AG08395 (cell line): ENCODE measurements at places on chromosomes 6 and 20.

GRCh38 chr6:136470044-136470443 is 80.2 kb downstream of the MAP7 start:
- DNase-seq, result no peak

- DNase-seq, result no peak
Measured at GRCh38 chr20:57341663-57342062, 9.4 kb upstream of the RAE1 start.

DNA sequence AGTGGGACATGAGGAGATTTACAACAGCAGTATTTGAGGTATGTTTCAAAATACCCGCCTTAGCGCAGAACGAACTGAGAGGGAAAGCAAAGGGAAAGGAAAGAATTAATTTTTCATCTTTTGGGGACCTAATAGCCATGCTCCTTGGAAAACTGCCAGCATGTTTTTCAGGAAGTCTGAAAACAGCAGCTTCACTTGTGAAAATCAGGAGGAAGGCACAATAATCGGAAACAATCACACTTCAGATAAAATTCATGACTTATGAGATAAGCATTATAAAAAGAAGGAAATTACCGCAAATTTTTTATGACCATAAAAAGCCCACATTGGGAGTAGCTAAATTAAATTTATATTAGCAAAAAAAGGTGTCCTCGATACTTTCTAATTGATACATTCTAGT is 541.1 kb downstream of the HAO1 start:
- DNase-seq, result no peak

DNA sequence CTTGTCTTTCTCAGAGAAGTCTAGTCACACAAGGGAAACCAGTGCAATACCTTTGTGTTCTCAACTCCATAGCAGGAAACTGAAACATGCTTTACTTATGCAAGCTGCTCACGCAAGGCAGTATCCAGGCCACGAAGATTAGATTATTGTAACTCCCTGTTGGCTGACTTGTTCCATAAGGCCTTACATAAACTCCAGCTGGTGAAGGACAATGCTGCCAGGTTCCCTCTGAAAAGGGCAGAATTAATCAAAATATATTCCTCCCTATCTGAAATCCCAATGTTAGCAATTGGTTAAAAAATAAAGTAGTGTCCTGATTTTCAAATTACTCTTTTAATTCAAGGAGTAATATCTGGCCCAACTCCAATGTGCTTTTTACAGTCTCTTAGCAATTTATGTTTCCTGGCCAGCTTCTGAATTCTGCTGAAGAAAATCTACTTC is 966.6 kb downstream of the HACE1 start:
- DNase-seq, result no peak

DNA sequence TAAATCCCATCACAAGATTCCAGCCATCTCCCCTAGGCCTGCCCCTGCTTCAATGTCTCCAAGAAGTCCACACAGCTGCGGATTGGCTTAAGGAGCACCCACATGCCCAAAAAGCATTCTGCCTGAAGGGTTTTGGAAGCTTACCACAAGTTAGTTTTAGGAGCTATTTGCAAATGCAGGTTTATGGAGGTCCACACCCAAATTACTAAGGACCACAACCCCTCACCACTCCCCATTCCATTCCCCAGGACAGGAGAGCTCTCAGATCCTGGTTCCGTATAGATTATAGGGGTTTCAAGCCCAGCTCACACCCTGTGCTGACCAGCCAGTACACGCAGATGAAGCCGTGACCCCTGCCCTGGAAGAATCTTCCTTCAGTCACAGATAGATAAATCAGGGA is 24.3 kb upstream of the PXDC1 start:
- no peak for DNase-seq

- DNase-seq, result no peak
Measured at GRCh38 chr6:84227044-84227433, 404 bp downstream of the CEP162 start.

DNA sequence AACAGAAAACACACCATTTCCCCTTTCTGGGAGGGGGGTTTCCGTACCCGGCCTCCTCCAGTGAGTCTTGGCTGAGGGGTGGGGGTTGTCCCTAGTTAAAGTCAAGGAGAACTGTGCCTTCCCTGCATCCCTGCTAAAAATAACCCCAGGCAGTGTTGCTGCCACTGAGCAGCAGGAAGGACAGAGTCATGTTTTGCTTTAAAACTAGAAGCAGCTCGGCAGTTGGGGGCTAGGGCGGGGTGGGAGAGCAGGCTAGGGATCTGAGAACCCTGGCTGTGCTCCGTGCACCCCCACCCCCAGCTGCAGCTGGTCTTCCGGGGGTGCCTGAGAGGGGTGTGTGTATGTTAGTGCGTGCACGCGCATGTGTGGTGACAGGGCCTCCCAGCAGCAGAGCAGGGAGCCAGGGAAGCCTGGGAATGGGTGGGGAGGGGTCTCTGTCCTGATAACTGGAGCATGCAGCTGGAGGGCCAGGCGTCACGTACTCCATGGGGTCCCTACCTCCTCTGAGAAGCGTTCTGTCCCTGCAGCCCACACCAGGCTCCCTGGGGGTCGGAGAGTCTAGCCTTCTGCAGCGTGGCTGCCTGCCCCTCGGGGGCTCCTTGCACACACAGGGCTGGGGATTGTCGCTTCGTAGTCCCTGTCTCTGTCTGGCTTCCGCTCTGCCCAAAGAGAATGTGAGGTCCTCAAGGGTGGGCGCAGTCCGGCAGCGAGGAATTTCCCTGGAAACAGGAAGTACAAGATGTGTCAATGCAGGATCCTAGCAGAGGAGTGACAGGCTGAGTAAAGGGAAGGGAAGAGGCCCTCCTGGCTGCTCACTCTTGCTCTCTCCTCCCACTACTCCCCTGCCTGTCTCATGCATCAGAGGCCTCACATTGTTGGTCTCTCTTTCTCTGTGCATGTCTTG is 16.8 kb upstream of the ARMC12 start:
- no peak for DNase-seq

DNA sequence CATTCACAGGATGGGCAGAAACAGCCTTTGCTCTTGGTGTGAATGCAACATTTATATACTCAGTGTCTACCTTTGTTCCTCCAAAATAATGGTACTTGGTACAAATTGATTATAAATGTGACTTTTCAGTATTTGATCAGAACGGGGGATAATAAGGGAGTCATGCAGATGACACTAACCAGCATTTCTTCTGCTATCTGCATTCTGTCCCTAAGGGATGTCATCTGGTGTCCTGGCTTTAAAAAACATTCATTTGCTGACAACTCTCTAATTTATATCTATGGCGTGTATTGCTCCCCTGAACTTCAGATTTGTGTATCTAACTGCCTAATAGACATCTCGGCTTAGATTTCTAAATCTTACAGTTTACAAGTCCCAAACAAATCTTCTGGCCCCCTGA is 76.4 kb upstream of the FLRT3 start:
- no peak for DNase-seq
